Vagina (tissue), 2 donors: ENCODE measurements at places on chromosomes 12 and 14.

DNA sequence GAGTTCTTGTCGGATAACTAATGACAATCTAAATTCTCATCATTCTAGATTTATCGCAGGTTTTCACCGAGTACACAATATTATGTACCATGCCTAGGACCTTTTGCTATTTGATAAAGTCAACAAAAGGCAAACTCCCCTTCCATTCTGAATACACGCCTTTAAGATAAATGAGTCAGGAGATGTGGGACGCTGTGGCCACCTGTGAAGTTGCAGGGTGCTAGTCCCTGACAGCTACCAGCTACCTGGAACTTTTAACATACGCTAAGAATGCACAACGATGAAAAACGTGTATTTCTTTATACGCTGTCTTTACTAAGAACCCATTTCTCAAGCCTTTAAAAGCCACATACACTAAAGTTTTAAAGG lies 678 bp downstream of the MDM1 start:
- no peak for DNase-seq

DNA sequence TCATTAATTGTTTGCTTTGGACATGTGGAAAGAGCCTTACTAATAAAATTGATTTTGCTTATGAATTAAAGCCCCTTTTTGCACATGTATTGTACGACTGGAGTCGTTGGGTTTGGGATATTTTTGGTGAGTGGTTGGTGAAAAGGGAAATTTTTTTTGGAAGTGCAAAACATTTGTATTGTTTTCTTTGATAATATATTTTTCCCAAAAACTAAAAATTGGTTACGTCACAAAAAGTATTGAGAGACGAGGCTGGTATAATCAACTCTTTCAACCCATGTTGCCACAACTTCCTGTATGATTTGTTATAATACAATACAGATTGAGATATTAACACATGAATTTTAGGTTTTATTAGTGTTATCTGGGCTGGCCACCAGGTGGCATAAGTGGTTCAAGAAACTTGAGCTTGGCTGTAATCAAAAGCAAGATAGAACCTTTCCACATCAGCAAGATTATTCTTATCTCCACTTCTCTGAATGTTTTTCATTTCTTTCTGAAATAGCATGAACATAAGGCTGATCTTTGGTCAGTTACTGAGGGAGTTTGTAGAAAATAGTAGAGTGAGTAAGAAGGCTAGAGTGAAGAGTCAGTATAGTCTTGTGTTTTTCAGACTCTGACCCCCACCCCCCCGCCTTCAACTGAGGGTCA lies 8.7 kb downstream of the NGDN start:
- no peak for DNase-seq

DNA sequence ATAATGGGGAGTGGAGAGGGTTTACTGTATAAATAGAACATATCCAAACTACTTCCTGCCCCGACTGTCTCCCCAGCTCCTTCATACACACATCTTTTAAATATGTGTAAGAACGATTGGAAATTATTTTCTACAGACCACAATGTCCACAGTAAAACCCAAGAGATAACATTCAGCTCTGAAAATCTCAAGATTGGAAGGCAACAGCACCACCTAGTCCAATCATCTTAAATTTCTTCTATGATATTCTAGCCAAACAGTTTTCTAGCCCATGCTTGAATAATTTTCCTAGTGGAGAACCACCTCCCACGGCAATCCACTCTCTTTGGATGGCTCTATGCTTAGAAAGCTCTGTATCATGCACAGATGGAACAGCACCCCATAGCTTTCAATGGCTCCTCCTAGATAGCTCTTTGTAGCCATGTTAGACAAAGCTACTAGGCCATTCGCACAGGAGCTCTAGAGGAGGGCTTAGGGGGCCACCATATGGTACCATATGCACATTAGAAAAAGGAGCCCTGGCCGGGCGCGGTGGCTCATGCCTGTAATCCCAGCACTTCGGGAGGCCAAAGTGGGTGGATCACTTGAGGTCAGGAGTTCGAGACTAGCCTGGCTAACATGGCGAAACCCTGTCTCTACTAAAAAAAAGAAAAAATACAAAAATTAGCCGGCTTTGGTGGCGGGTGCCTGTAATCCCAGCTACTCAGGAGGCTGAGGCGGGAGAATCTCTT lies 18.1 kb downstream of the VDR start:
- DNase-seq = no peak

- no peak for DNase-seq
Measured at GRCh38 chr12:120041386-120042231, 52.6 kb downstream of the BICDL1 start.

GRCh38 chr14:22508150-22508457 lies 80.9 kb downstream of the DAD1 start:
- no peak for DNase-seq

DNA sequence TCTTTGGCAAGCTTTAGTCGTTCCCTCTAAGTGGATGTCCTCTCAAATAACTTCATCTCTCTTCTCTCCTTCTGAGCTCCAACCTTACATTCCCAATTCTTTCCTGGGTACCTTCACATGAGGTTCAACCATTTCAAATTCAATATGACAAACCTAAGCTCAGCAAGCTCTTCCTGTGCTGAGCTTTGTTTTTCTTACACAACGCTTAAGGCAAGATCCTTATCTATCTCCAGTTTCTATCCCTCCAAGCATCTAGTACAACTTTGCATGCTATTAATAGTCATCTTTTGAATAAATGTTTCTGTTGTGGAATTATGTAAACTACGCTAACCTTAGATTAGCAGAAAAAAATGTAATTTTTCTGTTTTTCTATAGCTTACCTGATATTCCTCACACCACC lies 63.7 kb upstream of the IFNG-AS1 start:
- DNase-seq = no peak

GRCh38 chr14:87131879-87132278 lies 861.1 kb downstream of the GALC start:
- no peak for DNase-seq

GRCh38 chr12:56993346-56993745 lies 13.0 kb downstream of the ZBTB39 start:
- DNase-seq = peak; percentile 60

DNA sequence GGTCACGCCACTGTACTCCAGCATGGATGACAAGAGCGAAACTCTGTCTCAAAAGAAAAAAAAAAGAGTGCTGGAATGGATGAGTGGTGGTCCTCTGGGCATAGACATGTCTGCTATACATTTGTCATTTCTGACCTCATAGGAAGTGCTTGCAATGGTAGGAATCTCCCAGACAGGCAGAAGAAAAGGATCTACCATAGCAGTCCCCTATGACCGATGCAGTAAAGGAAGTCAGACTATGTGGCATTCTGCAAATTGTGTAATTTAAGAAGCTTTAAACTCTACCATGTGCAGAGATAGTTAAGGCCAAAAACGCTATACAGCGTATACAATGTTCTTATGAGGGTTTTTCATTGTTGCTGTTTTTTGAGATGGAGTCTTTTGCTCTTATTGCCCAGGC lies 24.7 kb upstream of the RAP1B start:
- no peak for DNase-seq

DNA sequence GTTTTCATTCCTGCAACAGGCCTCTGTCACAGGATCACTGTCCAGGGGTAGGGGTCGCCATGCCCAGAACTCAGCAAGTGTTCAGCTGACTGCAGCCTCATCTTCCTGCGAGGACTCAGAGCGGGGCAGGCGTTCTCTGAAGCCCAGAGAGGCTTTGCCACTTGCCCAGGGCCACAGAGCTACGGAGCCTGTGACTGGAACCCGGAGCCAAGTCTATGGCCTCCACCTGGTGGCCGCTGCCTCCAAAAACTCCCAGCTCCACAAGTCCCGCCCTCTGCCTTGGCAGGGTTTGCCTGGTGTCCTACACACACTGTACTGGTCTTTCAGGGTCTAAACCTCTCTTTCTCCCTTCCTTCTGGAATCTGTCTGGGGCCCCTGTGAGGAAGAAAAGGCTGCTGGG lies 8.7 kb upstream of the PPP1R13B start:
- no peak for DNase-seq

- DNase-seq = no peak
Measured at GRCh38 chr12:52350021-52350620, 17.2 kb downstream of the KRT85 start.

DNA sequence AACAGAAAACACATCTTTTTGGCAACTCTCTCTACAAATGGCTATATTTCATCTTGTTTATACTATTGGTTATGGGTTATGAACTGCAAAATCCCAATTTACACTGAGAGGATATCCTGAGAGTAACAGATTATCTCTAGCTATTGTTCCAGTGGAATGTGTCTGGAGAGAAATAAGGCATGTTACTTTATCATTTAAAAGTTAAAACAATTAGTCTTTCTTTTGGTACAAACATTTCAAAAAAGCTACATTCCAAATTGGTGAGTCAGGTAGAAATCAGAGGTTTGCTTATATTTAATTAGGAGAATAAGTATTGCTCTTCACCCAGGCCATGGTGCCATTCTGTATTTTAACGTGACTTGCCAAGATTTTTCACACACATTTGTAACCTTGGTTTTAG lies 411.6 kb downstream of the CCER1 start:
- DNase-seq = no peak

GRCh38 chr12:119239040-119239439 lies 60.3 kb downstream of the HSPB8 start:
- DNase-seq = no peak

- DNase-seq = no peak
Measured at GRCh38 chr14:89430391-89431236, 13.6 kb upstream of the FOXN3 start.

DNA sequence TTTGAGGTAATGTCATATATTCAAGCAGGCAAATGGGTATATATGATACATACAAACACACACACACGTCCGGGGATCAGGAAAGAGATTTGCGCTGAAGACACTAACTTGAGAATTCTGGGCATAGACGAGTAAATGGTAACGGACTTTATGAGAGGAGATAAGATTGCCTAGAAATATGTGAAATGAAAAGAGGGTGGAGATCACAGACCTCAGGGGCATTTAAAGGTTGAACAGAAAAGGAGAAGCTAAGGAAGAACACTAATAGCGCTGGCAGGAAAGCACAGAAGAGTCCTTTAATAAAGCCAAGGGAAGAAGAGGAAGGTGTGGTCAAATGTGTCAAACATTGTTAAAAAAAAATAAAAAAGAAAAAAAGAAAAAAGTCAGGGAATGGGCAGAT lies 13.1 kb downstream of the CRY1 start:
- no peak for DNase-seq

DNA sequence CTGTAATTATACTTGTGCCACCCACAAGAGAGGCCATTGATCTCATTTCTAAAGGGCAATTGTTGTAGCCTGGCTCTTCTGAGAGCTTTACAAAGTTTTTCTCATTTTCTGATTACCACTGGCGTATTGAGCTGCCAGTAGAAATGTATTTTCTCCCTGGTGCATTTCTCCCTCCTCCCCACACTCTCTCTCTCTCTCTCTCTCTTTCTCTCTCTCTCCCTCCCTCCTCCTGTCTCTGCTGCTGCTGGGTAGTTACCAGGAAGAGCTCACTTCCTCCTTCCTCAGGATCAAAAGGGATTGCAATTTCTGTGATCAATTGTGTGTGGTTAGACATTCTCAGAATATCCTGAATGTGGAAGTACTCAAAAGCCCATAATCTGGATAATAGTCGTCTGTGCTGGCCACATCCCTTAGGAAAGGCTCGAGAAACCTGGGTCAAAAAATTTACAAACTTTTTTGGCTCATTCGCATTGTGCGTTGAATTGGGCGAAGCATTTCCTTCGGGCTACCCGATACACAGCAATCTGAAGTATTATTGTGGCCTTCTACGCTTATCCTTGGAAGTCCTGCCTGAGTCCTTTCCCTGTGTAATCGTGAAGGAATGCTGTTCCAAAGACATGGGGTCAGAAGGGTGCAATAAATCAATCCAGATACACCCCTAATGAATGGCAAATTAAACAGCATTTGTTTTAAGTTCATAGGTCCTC lies 254.8 kb downstream of the MSRB3 start:
- DNase-seq = no peak

- no peak for DNase-seq
Measured at GRCh38 chr12:66409195-66409871, 107.0 kb downstream of the HELB start.

DNA sequence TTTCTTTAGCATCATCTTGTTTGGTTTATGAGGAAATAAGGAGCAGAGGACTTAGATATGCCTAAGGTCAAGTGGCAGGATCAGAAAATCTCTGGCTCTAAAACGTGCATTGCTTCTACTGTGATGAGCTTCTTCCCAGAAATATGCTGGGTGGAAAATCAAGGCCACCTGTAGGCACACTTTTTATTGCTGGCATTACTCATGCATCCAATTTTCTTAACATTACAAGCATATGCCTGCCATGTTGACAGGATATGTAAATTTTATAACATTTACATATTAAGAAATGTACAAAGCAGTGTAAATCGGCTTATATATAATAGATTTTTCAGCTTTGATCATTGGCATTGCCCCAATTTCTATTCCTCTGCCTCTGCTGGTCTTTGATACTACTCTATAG lies 409.6 kb downstream of the TMEM132D start:
- no peak for DNase-seq

DNA sequence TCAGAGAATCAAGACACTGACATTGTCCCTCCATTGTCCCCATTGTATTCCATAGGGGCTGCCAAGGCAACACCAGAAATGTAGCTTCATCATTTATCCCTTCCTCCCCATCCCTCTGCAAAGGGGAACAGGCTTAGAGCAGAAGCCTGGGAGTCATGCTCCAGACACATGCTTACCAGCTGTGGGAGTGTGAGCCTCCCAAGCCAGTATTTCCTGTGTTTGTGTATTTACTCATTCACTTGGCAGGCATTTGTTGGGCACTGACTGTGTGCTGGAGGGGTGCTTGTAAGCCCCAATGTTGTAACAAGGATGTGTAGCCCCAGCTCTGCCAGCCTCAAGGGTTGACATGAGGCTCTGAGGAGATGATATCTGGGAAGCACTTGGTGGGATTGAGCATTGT lies 46.0 kb upstream of the TCL1A start:
- DNase-seq = no peak

GRCh38 chr12:119686355-119686754 lies 18.4 kb downstream of the PRKAB1 start:
- no peak for DNase-seq

DNA sequence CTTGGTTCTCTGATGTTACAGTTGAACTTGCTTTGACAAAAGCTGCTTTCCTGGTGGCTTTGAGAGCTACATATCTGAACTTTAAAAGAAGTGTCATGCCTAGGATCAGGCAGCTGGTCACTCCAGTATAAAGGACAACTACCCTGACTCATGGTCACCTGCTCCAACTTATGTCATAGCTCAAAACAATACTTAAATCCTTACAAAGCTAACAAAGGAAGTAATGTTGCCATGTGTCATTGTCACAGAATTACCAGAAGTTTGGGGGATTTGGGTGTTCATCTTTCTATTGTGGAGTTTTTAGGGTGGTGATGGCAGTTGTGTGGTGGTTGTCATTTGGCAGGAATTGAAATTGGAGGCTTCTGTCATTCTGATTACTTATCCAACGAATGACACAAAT lies 1.8 kb upstream of the TCP11L2 start:
- DNase-seq = no peak

- no peak for DNase-seq
Measured at GRCh38 chr12:55705782-55706402, 1.8 kb downstream of the ITGA7 start.

DNA sequence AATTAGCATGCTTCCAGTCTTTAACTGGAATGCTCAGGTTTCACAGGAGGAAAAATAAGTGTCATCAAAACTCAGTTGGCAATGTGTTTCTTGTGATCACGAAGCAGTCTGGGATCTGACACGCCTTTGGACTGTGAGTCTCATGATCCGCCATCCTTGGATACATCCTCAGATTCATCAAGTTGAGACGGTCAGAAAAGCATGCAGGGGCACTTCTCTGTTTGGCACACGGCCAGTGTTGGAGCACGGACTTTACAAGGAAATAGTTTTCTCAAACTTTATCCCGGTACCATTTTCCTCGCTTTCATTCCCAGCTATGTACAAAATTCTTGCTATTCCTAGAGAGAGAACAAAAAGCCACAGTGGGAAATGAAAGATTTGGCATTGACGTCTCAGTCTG lies 88.4 kb upstream of the PARP11 start:
- no peak for DNase-seq
